OCI-LY7 (cell line): ENCODE measurements at places on chromosomes 16 and 17. TPM values are rescaled to one million over a fixed set of nuclear protein-coding genes. Genes with fewer than 3 reads are reported as not detected.

GRCh38 chr16:5001571-5001970 lies 32.2 kb downstream of the NAGPA start:
- no peak for DNase-seq

GRCh38 chr17:37605081-37605480 lies 4.1 kb downstream of the SYNRG start:
- DNase-seq = no peak

DNA sequence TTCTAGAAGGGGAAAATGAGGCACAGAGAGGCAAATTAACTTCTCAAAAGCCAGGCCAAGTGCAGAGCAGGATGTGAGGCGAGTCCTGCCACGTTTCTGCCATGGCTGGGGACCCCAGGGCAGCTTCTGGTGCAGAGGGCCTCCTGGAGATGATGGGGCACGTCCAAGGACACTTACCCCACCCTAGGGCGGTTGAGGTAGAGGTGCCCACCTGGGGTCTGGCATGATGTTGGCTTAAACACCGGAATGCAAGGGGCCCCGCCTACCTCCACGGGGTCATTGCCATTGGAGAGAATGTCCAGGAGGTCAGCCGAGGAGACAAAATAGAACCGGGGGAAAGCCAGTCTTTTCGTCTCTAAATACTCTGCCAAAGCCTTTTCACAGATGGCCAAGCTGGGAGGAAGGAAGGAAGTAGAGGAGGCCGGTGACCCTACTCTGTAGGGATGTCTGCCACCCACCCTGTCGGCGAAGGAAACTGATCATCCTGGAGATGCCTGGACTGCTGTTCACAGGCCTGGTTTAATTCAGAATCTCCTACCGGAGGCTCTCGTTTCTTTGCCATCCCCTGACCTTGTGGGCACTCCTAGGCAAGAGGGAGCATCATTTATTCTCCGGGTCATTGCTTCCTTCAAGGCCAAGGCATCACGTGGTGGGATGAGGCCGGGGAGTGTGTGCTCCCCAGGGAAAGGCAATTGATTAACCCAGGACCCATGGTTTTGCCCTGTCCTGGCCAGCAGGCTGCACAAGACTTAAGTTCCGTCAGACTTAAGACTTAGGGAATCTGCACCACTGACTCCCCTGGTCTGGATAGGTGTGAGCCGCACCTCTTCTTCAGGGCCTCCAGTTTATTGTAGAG lies 70.5 kb downstream of the DNAH17 start:
- DNase-seq = no peak

GRCh38 chr17:29565643-29566472 lies 979 bp downstream of the ABHD15 start:
- peak; percentile 57 for DNase-seq

- DNase-seq = peak; percentile 35
Observed at GRCh38 chr17:21272881-21273792, 11.4 kb upstream of the MAP2K3 start.

- DNase-seq = no peak
Observed at GRCh38 chr17:9818760-9819159, 3.1 kb downstream of the GSG1L2 start.

- DNase-seq = no peak
Observed at GRCh38 chr16:14398014-14398717, 231.9 kb downstream of the PARN start.

GRCh38 chr16:25064937-25065336 lies 46.6 kb upstream of the LCMT1 start:
- DNase-seq = no peak

- no peak for DNase-seq
Observed at GRCh38 chr16:7550096-7550495, 217.5 kb downstream of the RBFOX1 start.

GRCh38 chr17:6930749-6931148 lies 65.1 kb upstream of the ALOX12 start:
- DNase-seq = no peak

GRCh38 chr16:67001726-67002125 lies 13.3 kb downstream of the CES4A start:
- no peak for DNase-seq

DNA sequence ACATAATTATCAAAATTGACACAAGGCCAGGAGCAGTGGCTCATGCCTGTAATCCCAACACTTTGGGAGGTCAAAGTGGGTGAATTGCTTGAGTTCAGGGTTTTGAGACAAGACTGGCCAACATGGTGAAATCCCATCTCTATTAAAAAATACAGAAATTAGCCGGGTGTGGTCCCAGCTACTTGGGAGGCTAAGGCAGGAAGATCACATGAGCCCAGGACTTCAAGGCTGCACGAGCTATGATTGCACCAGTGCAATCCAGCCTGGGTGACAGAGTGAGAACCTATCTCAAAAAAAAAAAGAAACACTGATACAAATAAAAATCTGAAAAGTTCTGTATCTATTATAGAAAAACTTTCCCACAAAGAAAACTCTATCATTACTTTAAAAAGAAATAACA lies 15.5 kb downstream of the MYH10 start:
- DNase-seq = no peak

- DNase-seq = no peak
Observed at GRCh38 chr17:48053758-48054237, 5.6 kb downstream of the NFE2L1 start.

GRCh38 chr16:86471896-86472295 lies 38.4 kb upstream of the FOXF1 start:
- no peak for DNase-seq

DNA sequence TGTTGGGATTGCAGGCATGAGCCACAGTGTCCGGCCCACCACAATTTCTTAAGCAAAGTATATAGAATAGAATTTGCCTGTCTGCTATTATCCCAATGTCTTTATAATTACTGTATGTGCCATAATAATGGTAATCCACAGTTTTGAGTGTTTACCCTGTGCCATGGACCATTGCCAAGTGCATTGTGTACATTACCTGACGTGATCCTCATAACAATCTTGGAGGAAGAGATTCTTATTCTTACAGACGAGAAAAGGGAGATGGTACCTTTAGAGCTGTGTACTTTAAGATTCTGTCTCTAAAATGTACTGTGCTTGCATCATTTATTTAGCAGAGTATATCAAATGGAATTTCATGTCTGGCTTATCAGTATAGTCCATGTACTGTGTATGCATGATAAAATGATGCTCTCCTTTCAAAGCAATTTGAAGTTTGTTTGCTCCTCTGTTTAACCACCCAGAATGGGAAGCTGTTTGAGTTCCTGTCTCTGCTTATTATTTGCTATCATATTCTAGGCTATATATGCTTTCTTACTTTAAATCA lies 13.8 kb upstream of the CDR2 start:
- DNase-seq = no peak

- peak; percentile 37 for DNase-seq
Observed at GRCh38 chr16:24255456-24256371, at the start of gene CACNG3. Gene CACNG3 (plus strand): TSS chr16:24256335. CDS start chr16:24256755, 420 bp downstream.

DNA sequence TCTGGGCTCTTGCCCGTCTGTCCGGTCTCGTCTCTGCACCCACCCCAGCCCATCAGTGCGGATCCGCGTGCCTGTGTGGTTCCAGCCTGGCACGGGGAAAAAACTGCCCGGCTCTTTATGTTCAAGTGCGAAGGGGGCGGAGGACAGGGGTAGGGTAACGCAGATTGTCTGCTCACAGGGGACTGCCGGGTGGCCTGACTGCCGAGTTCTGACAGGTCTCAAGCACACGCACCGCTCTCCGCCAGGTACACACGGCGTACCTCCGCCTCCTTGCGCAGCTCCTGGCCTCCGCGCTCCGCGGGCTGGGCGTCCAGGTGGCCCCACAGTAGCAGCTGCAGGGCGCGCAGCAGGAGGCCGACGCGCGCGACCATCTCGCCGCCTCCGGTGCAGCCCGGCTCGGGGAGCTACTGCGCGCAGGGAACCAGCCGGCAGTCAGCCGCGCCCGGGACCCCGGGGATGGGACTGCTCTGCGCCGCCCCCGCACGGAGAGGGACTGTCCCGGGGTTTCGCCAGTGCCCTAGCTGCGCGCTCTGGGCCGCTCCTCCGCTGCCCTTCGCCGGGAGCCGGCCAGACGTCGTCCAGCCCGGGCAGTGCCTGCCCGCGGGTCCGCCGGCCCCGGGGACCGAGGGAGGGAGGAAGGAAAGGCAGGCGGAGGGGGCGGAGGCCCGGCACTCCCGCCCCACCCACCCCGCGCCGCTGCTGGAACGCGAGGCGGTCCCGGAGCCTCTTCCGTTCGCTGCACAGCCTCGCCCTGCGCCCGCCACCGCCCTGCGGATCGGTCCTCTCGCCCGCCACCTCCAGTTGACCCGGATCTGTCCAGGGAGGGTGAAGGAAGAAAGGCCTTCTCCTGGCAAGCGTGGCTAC lies at the start of gene MMP28:
TSS of gene MMP28 (minus strand) at position 635 of the 864 bp plus-strand sequence. CDS start at position 371, 264 bp downstream.
- DNase-seq = no peak

DNA sequence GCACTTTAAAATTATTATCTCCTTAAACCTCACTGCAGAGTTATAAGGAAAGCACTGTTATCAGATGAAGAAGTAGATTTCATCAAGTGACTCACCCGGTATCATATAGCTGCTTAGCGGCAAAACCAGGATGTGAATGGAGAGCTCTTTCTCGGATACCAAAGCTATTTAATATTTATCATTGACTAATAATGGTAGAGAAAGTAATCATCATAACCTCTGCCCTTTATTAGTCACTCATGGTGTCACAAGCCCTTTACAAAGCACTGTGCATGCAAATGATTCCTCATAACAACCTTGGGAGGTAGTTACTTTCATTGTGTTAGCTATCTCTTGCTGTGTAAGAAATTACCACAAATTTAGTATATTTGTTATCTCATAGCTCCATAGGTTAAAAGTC lies 592.9 kb downstream of the MAF start:
- DNase-seq = no peak

GRCh38 chr17:19986941-19987861 lies 9.6 kb upstream of the AKAP10 start:
- DNase-seq = no peak

- DNase-seq = no peak
Observed at GRCh38 chr17:4667166-4667565, 25.7 kb upstream of the ALOX15 start.

GRCh38 chr17:67779098-67779672 lies 46.1 kb upstream of the BPTF start:
- peak; percentile 30 for DNase-seq

DNA sequence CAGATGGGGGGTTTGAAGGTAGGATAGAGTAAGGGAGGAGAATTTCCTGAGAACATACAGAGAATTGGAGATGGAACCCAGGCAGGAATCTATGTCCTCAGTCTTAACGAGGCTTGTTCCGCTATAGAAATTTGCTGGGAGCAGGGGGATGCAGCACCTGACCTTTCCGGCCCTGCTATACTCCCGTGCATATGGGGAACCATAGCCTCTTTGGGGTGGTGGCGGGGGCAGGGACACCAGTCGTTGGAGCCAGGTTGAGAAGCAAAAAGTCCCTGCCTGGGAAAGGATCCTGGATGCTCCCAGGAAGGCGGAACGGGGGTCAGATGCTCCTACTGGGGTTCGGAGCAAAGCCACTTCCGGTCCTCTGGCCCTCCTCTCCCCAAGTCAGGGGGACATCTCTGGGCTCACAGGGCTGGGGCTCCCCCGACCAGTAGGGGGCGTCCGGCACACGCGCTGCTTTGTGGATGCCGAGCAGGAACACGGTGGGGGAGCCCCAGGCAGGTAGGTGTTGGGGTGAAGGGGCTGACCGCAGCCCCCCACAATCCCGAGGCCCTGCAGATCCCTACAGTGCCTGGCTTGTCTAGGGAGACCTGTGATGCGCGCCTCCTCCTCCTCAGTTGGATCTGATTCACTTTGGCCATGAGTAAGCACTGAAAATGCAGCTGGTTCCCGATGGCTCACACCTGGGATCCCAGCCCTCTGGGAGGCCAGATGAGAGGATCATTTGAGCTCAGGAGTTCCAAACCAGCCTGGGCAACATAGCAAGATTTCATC lies 15.5 kb upstream of the TFAP4 start:
- peak; percentile 79 for DNase-seq

- no peak for DNase-seq
Observed at GRCh38 chr17:80270104-80270503, 9.5 kb downstream of the RNF213 start.

DNA sequence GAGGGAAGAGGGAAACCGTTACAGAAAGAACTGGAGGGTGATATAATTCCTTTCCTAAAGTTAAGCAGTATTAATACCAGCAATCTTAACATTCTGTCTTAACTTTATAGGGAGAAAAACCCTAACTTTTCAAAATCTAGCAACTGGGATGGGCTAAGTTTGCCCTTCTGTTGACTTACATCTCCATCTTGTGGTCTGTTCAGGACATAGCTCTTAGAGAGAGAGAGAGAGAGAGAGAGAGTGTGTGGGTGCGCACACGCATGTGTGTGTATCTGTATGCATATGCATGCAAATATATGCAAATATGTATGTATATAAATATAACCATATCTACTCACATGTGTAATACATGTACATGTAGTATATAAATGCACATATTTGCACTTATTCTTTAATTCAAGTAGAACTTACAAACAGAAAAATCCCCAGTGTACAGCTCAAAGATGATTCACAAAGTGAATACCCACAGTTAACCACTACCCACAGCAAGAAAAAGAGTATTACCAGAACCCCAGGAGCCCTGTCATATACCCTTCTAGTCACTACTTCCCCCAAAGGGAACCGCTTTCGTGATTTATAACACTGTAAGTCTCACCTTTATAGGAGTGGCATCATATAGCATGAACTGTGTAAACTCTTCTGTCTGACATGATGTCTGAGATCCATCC lies 46.5 kb downstream of the STX8 start:
- DNase-seq = peak; percentile 6

DNA sequence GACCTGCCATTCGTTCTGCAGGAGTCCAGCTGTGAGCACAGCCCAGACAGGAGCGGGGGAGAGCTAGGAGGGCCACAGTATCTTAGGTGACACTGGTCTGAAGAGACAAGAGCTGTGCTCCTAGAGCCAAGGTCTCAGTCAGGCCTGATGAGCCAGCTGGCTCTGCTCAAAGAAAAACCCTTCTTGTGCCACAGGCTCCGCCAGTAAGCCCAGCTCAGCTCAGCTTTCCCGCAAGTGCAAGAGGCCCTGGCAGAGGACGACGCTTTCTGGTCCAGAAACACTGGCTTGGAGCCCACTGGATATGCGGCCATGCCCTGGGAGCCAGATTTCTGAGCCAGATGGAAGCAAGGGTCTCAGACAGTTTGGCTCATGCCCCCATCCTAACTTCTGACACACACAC lies 23.9 kb downstream of the PEMT start:
- DNase-seq = no peak

DNA sequence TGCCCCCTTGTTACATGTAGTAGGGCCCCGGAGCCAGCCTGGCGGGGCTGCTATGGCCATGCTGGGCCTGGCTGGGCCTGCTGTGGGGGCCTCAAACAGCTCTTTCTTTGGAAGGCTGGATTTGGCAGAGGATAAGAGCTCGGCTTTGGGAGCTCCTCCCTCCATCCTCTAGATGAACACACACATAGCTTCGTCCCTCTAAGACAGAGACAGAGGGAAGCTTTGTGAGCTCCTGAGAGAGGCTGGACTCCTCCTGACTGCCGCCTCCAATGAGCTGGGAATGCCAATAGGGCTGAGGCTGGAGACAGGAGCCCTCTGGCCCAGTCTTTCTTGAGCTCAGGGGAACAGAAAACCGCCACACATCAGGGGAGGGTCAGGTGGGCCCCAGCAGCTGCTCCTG lies 37.3 kb upstream of the CDC42EP4 start:
- DNase-seq = no peak

The PLEKHM1 gene
- 29.3 and 36.7 TPM in 2 replicates for total RNA-seq

The TBC1D3H gene
- total RNA-seq = not detected in 2 replicates

The KRT12 gene
- total RNA-seq = not detected in 2 replicates

The GCGR gene
- not detected in 2 replicates for total RNA-seq

The PLK1 gene
- 156 and 164 TPM in 2 replicates for total RNA-seq

The DCAKD gene
- 45.6 and 48.9 TPM in 2 replicates for total RNA-seq

The RFNG gene
- 41.3 and 47.3 TPM in 2 replicates for total RNA-seq

The PPP1R27 gene
- not detected in 2 replicates for total RNA-seq

The SLC13A5 gene
- total RNA-seq = not detected in 2 replicates

The PPP1R1B gene
- total RNA-seq = not detected in 2 replicates
